CD4-positive, alpha-beta T cell treated with Interleukin-4 for 4 hours (primary cell): ENCODE measurements at places on chromosomes 11 and 22.
A peak's percentile ranks its signal among the peaks of the same experiment; 100 is the strongest.

- peak; percentile 98 for DNase-seq
These were observed 21.2 kb downstream of the PTPRJ start for GRCh38 chr11:48001438-48002021.

GRCh38 chr11:127023991-127024390 lies 23.4 kb upstream of the KIRREL3 start:
- DNase-seq = no peak

GRCh38 chr22:45240810-45241631 lies at the start of gene KIAA0930:
Gene KIAA0930 (minus strand): TSS chr22:45240894. CDS start chr22:45240703, 191 bp downstream.
- DNase-seq = peak; percentile 80

GRCh38 chr11:20027556-20028013 lies 132.7 kb downstream of the DBX1 start:
- no peak for DNase-seq

GRCh38 chr22:21876486-21877176 lies 9.2 kb upstream of the MAPK1 start:
- peak; percentile 88 for DNase-seq

- DNase-seq = no peak
These were observed 66.7 kb upstream of the PPARA start for GRCh38 chr22:46083383-46084350.

- no peak for DNase-seq
These were observed 53.2 kb downstream of the SHISAL1 start for GRCh38 chr22:44259366-44260215.

GRCh38 chr11:70364745-70365543 lies 33.4 kb upstream of the CTTN start:
- DNase-seq = peak; percentile 59

- DNase-seq = no peak
These were observed 31.3 kb downstream of the RSF1 start for GRCh38 chr11:77789061-77789730.

DNA sequence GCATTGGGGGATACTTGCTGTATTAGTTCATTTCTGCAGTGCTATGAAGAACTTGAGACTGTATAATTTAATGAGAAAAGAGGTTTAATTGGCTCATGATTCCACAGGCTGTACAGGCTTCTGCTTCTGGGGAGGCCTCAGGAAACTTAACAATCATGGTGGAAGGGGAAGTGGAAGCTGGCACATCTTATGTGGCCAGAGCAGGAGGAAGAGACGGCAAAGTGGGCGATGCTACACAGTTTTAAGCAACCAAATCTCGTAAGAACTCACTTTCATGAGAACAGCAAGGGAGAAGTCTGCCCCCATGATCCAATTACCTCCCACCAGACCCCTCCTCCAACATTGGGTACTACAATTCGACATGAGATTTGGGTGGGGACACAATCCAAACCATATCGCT lies 55.1 kb downstream of the TMPRSS5 start:
- DNase-seq = no peak
